ENCODE measurements at places on chromosomes 5 and 9.

DNA sequence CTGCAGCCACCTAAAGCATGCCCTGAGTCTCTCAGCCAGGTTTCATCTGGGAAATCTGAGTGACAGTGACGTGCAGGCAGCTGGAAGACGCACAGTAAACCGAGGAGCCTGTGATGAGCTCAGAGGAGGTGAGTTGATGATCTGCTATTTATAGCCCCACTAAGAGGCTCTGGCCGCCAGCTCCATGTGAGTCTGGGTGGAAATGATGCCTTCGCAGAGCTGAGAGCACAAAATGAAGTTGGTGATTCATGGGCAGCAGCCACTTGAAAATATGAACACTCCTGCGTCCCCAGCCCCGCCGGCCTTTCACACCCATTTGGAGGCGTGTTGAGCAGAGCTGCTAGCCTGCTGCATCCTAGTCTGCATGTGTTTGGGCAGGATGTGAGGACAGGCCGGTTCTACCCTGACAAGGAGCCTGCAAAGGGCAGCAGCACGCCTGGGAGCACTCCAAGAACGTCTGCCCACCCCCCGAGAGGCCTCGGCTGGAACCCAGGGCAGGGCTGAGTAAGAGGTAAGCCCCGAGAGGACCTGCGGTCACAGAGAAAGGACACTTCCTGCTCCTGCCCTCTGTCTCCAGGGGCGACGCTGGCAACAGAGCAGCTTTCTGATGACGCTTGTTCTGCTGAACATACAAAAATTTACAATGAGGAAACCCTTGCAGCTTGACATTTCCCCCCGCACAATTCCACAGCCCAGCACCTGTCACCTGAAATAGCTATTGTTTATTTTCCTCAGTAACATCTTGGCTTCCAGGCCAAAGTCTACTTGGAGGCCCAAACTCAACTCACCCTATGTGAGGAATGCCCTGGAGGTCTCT, 25.1 kb upstream of the CDKN2AIPNL start:
- peak; percentile 15 for DNase-seq

GRCh38 chr5:2239201-2239910, 356.6 kb upstream of the IRX4 start:
- no peak for DNase-seq

DNA sequence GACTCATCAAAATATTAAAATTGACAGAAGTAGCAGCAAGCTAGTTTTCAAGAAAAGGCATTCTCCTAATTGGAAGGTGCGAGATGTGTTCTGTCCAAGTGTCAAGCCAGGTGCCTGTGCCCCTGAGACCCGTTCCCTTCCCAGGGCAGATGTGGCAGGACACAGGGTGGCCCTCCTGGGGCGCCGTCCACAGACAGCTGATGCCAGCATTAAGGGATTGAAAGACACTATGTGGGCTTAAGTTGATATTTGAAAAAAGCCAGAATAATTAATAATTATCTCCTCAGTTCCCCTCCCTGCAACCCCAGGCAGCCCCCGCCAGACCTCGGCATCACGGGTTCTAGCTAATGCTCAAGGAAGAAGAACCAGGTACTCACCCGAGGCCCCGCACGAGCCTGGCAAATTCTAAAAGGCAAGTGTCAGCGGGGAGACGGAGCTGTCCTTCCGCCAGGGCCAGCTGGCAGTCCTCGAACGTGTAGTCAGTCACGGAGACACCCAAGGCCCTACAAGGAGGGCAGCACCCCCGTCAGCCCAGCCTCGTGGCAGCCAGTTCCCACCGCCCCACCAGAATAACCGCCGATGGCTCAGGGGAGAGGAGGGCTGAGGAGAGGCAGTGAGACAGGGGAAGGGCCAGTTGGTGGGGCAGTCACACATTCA, 29.1 kb upstream of the SLC6A3 start:
- DNase-seq: no peak

DNA sequence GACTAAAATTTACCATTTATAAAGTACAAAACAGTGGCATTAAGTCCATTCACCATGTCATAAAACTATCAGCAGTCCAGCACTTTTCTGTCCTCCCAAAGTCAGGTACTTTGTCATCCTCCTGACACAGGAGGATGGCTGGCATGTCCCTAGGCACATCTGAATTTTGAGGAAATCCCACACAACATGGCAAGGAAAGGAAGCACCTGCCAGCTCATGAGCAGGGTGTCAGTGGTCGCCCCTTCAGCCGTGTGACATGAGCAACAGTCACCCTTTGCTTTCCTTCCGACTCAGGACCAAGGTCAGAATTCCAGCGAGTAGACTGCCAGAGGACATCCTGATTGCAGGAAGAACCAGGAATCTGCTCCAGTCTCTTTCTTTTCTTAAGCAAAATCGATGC, 77.1 kb downstream of the PPARGC1B start:
- no peak for DNase-seq

DNA sequence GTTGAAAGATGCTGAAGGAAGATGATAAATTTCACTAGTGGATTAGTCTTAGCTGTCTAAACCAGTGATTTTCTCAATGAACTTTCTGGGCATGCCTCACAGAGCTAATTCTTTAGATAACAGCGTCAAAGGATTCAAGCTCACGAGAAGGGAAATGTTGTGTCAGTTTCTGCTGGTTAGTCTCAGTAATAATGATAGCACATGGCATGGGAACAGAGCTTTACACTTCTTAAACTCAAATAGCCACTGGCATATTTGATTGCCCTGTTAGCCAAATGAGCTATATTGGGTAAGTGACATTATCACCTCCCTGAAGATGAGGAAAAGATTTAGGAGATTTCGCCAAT, 139.3 kb upstream of the NR3C1 start:
- no peak for DNase-seq

DNA sequence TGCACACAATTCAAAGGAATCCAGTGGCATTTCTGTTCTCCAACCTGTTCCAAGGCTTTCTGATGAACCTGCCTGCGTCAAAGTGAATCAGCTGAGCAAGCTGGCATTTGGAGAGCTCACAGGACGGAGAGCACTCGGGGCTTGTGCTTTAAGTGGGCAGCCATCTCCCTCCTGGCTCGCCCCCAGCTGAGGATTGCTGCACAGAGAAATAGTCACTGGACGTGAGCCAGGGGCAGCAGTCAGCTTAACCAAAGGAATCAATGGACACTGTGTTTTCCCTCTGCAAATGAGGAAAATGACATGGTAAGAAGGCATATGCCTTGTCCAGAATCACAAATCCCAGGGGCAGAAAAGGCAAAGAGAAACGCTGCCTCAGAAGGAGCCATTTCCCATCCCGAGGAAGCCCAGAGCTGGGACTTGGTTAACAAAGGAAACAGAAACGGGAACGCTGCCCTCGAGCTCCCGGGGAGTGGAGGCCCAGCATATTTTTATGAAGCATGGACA, 299.4 kb downstream of the ZSWIM6 start:
- no peak for DNase-seq

DNA sequence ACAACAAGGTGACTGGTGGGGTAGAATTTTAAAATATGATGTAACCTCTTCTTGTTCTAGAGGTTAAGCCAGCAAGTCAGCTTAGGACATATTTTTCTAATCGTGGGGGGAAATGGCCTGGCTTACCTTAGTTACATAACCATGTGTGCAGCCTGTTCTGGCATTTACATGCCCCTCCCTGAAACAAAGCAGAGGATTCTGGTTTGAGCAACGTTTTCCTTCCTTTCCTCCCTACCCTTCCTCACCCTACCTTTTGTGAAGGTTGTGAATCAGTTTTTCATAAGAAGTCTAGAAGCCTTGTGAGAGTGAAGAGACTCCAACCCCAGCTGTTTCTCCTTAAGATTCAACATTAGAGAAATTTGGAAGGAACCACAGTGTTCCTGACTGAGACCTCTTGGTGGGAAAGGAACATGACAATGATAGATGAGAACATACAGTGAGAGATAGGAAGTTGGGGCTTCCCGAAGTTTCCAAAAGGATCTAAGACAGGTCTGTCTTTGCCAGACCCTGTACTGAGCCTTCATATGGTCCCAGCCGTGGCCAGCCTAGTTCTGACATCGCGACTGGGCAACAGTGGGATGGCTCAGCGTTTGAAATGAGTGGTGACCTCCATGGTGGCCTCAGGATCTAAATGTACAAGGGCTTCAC, 365.2 kb downstream of the SPATA31D1 start:
- no peak for DNase-seq

GRCh38 chr9:5089737-5090136, 95.7 kb downstream of the INSL6 start:
- DNase-seq: no peak

Measured in stimulated activated CD8-positive, alpha-beta memory T cell treated with anti-CD3 and anti-CD28 coated beads, Interleukin-2, amount 100 ng/mL, for 1 hour (primary cell).